ENCODE measurements at places on chromosomes 3 and 15. TPM values are rescaled to one million over a fixed set of nuclear protein-coding genes. Genes with fewer than 3 reads are reported as not detected.
A peak's percentile ranks its signal among the peaks of the same experiment; 100 is the strongest.

Gene CCR1
- 4.3 TPM for total RNA-seq

Gene EFHB
- not detected for total RNA-seq

Gene TMF1
- total RNA-seq: 39.1 TPM

Gene NSMCE3
- total RNA-seq: 8.9 TPM

Gene TAGLN3
- total RNA-seq: not detected

Gene FOXL2NB
- not detected for total RNA-seq

Gene FES
- total RNA-seq: 36.2 TPM

GRCh38 chr15:81275711-81276392 lies 48.1 kb downstream of the STARD5 start:
- peak; percentile 23 for DNase-seq

DNA sequence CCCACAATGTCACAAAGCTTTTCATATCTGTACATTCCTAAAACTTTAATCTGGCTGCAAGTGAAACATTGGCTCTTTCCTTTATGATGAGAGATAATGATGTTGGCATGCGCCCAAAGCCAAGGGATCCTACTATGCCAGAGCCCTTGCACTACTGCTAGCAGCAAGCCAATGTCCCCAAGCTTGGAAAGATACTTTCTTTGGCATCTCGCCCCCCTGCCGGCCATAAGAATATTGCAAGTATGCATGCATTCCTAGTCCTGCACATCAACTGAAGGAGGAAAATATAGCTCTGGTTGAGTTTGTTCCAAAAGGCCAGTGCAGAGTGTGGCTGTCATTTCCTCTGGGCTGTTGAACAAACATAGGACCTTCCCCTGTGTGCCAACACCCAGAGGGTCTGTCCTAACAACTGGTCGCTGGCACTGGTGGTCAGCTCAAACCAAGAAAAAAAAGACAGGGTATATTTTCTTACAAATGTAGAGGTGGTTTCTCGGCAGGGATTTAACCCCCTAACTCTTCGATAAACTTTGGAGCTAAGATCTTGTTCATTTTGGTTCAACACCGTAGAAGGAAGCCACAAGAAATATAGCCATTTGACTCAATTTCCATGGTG lies 120.9 kb upstream of the ZBED2 start:
- DNase-seq: peak; percentile 57

GRCh38 chr3:129106320-129106719 lies 15.3 kb downstream of the RAB43 start:
- no peak for DNase-seq

DNA sequence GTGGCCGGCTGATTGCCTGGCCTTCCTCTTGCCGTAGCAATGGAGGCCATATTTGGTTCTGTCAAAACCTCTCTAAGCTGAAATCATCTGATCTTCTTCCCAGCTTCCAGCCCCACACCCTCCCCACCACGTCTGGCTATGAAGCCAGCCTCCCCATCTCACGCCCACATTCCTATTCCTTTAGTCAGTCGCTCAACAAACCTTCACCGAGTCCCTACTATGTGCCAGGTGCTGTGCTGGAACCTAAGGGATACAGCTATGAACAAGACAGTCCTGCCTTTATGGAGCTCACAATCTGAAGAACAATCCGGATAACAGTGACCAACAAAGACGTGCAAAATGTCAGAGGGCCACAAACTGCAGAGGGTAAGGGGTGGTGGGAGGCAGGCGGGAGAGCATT lies 31.9 kb upstream of the SMAD6 start:
- DNase-seq: no peak

GRCh38 chr3:152183473-152183872 lies 85.3 kb upstream of the MBNL1 start:
- no peak for DNase-seq

DNA sequence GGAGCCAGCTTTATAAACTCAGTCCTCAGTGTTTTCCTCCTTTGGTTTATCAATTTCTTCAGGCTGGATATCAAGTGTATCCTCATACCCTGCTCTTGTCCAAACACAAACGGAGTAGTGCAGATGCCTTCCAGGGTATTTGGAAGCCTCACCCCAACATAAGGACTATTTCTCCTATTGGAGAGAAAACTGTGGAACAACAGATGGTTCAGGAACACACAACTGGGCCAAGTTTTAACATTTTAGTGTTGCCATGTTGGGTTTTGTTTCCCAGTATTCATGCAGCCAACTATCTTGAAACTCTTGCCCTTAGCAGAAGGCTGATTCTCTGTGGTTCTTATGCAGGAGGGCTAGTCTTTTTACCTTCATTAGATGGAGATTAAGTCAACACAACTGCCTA lies 398.1 kb downstream of the GABRB3 start:
- DNase-seq: no peak

DNA sequence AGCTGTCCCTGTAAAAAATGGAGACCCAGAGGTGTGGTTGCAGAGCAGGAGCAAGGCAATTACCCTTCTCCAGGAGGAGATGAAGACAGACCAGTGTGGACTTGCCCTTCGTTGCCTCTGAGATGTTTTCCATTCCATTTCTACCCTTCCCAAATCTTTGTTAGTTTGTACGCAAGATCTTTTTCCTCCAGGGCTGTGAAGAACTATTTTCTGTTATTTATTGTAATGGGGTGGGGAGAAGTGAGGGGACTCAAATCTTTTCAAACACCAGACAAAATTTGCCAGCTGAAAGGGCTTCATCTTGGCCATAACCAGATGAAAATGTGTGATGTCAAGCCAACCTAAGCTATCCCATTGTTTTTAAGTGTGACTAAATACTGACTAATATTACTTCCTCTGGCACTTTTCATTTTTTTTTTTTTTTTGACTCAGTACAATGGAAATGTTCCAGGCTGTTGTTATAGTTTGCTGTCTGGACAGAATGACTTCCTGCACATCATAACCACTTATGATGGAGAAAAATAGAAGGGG lies 271.3 kb upstream of the TPRG1 start:
- DNase-seq: no peak

- DNase-seq: no peak
Measured at GRCh38 chr3:89957451-89957850, 850.0 kb downstream of the EPHA3 start.

DNA sequence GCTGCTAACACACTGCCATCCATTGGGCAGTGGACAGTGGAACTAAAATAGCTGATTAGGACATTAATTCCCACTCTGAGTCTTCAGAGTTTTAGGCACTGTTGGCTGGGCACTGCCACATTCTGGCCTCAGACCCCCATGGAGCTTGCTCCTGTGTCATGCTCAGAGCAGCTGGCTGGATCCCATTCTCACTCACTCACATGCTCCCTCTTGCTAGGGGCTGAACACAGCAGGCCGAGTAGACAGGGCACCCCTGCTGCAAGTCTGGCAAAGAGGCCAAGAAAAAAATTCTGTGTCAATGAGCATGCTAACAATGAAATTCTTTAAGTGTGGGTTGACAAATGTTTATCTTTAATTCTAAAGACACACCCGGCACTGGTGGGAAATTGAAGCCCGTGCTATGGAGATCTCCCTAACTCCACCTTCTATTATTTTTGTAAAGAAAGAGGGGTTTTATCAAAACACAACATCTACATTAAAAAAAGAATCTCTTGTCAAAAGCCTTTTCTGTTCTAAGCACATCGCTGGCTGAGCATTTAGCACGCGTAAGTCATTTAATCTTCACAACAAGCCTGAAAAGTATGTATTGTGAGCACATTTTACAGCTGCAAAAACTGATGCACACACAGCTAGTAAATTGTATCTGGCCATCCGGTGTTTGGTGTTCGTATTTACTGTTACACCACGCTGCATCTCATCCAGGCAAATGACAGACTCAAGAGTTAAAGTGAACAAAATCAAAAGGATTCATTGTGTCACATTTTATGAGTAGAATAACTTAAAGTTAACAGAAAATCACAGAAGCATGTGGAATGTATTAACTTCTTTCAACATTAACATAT lies 362.1 kb downstream of the PLOD2 start:
- DNase-seq: no peak

GRCh38 chr15:80228959-80229610 lies 22.9 kb downstream of the CTXND1 start:
- no peak for DNase-seq

- no peak for DNase-seq
Measured at GRCh38 chr3:149955449-149955848, 15.2 kb downstream of the PFN2 start.

- no peak for DNase-seq
Measured at GRCh38 chr3:54093491-54094248, 28.7 kb upstream of the CACNA2D3 start.

- DNase-seq: no peak
Measured at GRCh38 chr3:197802779-197803459, 11.9 kb downstream of the LRCH3 start.

DNA sequence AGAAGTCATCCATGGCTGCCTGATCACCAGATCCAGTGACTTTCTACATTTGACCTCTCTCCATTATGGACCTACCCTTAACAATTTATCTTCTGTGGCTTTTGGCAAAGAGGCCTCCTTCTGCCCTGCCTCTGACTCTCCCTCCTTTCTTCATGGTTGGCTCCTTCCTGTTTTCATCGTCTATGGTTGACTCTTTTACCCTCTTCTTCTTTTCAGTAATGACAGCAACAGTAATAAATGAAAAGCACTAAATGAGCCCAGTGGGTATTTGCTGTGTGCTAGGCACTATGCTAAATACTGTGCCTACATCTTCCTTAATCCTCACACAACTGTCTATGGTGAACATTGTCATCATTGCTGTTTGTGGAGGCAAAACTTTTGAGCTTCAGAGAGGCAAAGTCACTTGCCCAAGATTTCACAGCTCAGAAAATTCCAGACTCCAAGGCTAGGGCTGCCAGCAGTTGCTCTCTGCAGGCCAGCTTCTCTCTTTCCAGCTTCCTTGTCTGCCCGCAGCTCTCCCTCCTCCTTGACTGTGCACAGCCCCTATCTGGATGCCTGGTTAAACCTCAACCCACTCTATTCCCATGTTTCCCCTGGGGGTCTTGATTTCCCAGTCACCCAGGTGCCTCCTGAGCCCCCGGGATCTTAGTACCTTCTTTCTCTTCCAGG lies 24.6 kb downstream of the ITPR1 start:
- no peak for DNase-seq

GRCh38 chr3:74089814-74090213 lies 465.1 kb upstream of the PDZRN3 start:
- no peak for DNase-seq

DNA sequence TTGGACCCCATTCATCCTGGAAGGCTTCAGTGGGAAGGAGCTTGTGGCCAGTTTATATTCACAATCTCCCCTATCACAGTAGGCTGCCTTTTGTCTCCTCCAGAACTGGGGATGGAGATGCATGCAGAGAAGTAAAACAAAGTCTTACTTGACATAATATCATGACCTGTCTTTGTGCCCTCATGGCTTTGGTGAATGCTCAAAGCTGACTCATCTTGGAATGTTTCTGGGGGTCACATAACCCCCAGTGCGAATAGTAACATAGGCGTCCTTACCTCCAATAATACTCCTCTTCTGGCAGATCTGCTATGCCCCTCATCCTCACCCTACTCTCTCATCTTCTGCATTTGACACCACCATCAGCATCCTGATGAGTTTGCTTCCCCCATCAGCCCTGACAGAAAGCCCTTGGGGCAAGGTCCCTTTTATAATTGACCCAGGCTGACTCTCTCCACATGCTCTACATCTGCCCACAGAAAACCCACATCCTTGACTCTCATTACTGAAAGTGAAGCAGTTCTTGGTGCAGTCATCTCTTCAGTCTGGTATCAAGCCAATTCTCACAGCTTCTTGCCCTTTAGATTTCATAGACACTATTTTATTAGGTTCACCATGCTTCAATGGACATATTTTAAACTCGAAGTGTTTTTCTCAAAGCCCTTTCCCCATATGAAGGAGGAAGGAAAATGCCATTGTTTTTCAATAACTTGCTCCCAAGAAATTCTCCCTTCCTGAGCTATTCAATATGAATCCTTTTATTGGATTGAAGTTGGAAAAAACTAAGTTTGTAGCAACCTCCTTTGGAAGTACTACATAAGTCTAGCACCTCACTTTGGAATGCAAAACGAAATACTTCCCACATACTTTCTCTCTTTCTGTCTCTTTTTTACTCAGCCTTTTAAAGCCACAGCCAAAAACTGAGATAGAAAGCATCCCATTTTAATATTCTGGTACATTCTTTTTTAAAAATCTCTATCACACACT lies 36.6 kb downstream of the OSTN start:
- no peak for DNase-seq

Measured in ureter (tissue), 1 donor.